Stimulated activated CD4-positive, alpha-beta T cell treated with anti-CD3 and anti-CD28 coated beads, Interleukin-2, amount 100 ng/mL, for 24 hours (primary cell): ENCODE measurements at places on chromosomes 16 and 17.

DNA sequence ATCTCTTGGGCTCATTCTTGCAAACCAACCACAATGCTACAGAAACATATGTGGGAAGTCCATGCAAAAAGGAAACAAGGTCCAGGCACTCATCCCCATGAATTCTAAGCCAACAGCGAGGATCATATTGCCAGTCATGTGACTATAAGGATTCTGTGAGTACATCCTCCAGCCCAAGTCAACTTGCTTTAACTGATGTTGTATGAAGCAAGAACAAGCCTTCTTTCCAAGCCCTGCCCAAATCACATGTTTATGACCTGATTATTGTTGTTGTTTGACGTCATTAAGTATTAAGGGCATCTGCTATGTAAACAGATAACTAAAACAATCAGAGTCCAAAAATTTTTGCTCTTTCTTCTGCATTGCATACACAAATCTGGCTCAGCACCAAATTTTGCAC, 78.2 kb upstream of the MON1B start:
- DNase-seq, result no peak

DNA sequence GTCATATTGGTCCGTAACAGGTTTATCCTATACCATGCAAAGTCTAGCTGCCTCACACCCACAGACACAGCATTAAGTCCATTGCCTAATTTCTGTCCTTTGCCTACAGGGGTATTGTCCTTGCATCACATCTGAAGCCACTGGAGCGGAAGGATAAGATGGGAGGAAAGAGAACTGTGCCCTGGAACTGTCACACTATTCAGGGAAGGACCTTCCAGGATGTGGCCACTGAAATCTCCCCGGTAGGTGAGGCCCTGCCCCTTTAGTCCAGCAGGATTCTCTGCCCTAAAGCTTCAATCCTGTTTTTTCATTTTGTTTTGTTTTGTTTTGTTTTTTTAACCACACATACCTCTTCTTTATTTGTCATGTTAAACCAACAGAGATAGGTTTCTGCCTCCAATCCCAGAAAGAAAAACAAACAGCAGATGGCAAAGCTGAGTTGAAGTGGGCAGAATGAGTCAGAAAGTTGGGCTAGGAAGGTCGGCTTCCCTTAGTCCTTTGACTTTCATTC, 2.2 kb upstream of the EFTUD2 start:
- no peak for DNase-seq

GRCh38 chr16:24075931-24076716, 180.0 kb upstream of the CACNG3 start:
- no peak for DNase-seq

GRCh38 chr16:87947356-87948118, 3.7 kb upstream of the BANP start:
- DNase-seq, result no peak

- no peak for DNase-seq
Observed at GRCh38 chr16:89410322-89410721, 80.0 kb downstream of the ANKRD11 start.

GRCh38 chr17:68840073-68840472, 115.1 kb downstream of the ABCA8 start:
- DNase-seq, result no peak

DNA sequence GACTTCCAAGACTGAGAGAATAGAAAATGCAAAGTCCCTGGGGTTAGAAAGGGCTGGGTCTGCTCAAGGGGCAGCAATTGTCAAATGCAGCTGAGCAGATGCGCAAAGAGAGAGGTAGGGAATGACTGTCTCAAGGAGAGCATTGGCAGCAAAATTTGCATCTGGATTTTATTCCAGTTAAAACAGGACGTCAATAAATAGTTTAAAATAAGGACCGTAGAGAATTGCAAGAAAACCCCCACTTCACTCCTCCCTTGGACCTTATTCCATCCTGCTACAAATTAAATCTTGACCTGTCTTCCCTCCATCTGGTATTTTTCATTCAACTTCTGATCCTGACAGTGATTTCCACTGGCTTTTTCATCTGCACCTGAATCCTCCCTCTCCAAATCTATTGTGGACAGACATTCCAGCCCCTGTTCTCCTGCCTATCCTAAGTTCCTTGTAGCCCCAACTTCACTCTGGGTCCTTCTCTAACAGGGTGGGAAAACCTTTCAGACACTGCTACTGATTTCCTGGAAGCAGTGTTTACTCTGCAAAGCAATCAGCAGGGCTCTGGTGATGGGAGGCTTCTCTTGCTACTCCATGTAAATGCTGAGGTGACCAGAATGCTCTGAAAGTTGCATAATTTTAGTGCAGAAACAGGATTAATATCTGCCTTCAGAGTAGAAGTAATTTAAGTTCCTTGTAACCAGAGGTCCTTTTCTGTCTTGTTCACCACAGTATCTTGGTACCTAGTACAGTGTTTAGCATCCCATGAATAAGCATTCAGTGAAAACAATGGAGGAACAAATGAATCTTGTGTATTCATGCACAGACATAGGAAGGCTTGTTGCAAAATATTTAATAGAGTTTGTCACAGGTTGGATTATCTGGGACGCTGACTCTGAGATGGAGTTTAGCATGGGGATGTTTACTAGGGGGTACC, 79.2 kb downstream of the CDH11 start:
- no peak for DNase-seq

GRCh38 chr16:66752379-66752778, 970 bp upstream of the DYNC1LI2 start:
- DNase-seq, result no peak

GRCh38 chr17:71118039-71118438, 948.7 kb downstream of the KCNJ2 start:
- DNase-seq, result no peak

DNA sequence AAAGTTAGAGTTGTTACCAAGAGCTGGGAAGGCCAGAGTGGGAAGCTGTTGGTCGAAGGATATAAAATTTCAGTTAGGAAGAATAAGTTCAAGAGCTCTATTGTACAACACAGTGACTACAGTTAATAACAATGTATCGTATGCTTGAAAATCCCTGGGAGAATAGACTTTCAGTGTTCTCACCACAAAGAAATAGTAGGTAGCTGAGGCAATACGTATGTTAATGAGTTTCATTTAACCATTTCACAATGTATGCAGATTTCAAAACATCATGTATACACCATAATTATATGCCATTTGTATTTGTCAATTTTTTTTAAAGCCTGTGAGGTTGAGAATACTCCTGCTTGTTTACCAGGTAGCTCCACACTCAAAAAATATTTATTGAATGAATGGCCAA, 41.5 kb upstream of the MYOCD start:
- no peak for DNase-seq

DNA sequence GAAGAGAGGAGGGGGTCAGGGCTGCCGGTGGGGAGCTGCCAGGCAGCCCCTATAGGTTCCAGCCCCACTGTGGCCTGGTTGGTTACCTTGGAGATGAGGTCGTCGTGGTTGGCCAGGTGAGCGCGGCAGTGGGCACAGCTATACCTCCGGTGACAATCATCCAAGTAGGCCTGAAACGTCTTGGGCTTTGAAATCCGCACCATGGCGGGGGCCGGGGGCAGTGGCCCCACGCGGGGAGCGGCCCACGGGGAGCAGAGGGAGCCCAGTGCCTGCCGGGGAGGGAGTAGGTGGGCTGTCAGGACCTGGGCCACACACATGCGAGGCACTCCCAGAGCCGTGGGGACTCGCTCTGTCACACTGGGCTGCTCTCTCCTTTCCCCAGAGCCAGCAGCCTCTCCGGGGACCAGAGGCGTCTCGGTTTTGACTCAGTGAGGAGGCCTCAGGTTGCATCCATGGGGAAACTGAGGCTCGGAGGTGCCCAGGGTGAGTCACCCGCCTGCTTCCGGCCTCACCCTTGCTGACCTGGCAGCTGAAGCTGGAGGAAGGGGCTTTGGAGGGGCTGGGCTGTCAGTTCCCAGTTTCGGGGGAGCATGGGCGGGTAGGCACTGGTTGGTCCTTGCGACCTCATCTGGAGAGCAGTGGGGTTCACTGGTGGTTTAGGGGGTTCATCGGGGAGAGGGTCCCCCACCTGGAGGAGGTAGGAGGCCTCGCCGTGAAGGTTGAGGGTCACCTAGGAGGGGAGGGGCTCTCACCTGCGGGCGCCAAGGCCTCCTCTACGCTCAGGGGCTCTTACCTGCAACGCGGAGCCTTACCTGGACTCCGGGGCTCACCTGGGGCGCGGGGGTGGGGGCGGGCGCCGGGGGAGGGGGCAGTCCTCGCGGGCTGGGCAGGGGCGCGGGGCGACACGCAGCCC, 591 bp downstream of the YPEL3 start:
- DNase-seq, result no peak

- DNase-seq, result no peak
Observed at GRCh38 chr16:83878838-83879237, 20.1 kb upstream of the MLYCD start.

GRCh38 chr16:50878966-50879615, 137.2 kb downstream of the CYLD start:
- DNase-seq, result no peak
